ENCODE measurements at places on chromosomes 13 and 19.

DNA sequence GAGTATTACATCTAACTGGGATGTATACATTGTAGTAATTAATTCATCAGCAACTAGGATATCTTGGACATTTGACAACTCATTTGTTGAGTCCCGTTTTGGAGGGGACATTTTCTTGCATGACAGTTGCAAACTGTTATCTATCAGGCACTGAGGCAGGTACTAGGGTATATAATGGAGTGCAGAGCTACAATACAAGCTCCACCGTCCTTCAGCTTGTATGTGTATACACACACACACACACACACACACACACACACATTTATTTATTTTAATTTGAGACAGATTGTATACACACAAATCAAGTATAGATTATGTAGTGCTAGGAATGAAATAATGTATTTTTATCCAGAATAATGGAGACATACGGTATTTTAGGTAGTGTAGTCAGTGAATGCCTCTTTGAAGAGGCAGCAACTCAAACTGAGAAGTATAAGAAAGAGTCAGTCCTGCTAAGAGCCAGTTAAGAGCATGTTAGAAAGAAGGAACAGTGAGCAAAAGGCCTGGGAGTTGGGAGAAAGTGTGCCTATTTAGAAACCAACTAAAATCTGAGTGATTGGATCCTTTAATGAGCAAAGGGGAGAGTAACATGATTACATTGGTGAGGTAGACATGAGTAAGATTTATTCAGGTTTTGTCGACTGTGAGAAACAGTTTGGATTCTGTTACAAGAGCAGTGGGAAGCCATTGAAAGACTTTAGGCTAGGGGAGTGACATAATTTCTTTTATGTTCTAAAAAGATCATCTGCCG lies 74.5 kb downstream of the NBEA start:
- no peak for DNase-seq

DNA sequence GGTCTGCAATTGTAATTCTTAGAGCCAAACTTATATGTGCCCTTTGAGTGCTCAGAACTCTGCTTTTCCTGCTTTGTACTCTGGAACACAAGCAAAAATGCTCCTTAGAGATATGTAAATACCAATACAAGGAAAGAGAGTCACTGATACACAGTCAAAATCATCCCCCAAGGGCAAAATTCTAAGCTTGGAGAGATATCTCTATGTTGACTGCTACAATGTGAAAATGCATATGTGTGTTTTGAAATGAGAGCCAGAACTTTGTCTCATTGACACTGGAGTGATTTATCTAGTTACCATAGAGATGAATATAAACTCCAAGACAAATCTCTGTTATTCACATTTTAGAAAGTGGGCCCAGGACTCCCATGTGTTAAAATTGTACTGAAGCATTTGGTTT lies 494.8 kb upstream of the SLITRK1 start:
- DNase-seq, result no peak

DNA sequence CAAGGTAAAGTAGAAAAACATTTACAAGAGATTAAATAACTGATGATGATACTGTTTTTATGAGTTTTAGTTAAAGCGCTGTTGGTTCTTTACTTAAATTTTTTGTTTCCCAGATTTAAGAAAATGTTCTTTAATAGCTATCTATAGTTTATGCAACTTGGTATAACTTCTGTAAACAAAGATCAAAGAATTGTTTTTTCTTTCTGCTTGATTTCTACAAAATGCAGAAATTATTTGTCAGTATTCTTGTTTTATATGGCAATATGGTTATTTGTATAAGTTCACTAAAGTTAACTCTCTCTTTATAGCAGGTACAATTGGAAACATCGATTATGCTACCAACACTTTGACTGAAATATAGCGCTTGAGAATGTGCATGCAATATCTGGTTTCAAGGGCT lies 2465.1 kb upstream of the PCDH20 start:
- no peak for DNase-seq

GRCh38 chr19:18292810-18293641 lies 11.6 kb upstream of the JUND start:
- no peak for DNase-seq

DNA sequence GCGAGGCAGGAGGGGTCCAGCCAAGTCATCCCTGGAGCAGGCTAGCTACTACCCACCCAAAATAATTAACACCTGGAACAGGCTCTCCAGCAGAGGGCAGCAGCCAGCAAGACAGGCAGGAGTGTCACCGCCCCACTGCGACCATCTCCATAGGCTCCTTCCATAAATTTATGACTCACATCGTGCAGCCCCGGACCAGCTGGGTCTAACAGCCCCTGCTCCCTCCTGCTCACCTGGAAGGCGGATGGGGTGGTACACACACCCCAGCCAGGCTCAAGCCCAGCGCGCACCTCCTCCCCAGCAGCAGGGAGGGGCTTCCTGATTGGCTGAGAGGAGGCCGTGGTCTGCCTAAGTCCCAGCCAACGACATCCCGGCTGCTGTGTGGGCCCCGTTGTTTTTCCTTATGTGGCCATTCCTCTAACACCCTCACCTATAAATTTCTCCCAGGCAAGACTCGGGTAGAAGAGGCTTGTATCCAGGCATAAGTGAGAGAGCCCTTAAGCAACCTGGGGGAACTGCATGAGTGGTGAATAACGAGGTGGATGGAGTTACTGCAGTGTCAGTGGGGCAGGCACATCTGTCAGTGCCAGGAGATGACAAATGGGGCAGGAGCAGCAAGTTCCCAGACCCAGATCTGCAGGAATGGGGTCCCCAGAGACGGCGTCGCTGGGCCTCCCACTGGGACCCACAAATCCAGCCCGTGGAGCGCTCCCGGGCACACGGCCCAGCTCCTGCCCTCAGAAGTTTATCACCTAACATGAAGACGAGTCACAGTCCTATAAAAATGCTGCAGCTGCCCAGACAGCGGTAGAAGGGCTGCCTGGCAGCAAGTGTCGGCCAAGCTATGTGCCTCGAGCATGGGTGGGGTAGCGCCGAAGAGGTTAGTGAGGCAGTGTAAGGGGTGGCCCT lies 43.1 kb downstream of the CEBPG start:
- peak; percentile 35 for DNase-seq

DNA sequence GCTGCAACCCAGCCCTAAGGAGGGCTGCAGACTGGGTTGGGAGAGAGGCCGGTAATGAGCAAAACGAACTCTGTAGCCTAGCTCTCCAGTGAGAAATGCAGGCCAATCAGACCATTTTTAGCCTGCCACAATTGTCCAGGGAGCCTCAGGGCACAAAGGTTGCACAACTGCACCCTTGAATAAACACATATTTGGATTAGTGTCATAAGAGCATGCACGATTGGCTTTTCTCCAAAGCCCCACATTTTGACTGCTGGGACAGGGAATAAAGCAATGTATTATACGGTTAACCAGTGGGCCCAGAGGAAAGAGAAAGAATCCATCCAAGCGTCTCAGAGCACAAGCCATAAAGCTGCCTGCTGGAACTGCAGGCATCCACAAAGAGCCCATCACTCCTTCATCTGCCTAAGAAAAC lies 729.4 kb upstream of the SGCG start:
- no peak for DNase-seq

DNA sequence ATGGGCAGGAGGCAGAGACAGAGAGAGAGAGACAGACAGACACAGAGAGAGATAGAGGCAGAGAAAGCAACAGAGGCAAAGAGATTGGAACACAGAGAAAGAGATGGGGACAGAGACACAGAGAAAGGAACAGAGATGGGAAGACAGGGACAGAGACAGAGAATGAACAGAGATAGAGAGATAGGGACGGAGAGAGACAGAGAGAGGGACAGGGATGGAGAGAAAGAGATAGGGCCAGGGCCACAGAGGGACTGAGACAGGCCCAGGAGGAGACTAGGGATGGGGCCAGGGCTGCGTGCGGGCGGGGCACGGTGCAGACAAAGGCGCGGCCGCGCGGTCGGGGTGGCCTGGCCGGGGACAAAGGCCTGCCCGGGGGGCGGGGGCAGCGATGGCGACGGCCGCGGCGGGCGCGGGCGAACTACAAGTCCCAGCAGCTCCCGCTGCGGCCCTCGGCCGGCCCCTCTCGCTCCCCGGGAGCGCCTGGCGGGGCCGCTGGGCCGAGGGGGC lies at the start of gene ZNF358:
Gene ZNF358, plus strand, starts transcription at position 459 of the 507 bp plus-strand sequence. CDS start 3,140 bp downstream, outside the sequence.
- no peak for DNase-seq

GRCh38 chr19:13830741-13831536 lies 35.7 kb downstream of the ZSWIM4 start:
- DNase-seq, result no peak

DNA sequence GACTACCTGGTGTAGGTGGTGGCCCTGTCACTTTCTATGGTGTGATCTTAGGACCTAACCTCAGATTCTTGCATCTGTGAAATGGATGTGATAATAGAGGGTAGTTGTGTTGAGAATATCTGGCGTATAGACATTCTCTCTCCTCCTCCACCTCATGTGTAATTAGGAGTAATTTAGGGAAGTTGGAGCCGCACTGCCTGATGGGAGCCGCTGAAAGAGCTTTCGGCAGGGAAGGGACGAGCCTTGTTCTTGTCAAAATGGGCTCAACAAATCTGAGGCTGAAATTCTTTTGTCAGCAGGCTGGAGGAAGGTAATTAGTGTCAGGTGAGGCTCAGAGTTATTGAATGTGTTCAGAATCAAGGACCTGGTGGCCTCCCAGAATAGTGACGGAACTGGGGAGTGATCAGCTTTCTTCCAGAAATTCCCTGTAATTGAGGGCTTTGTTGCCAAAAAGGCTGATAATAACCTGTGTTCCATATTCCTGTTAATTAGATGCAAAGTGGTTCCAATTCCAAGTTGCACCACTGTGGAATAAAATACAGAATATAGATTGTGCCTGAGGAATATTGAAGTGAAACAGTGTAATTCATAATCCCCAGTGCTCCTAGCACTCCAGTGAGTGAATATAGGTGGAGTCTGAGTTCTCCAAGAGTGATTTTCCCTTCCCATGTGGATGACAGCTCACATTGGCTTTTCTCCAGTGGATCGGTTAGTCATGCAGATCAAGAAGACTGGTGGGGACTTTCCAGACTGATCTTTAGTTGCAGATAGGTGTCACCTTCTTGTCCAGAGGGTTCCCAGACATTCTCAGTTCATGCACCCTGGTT lies 47.5 kb downstream of the SPATA13 start:
- no peak for DNase-seq

- DNase-seq, result no peak
Observed at GRCh38 chr13:27130223-27130978, 41.2 kb downstream of the USP12 start.

- DNase-seq, result no peak
Observed at GRCh38 chr13:30113983-30114570, 193.3 kb downstream of the KATNAL1 start.

GRCh38 chr19:10266706-10267105 lies 4.2 kb upstream of the ICAM1 start:
- no peak for DNase-seq

- DNase-seq, result no peak
Observed at GRCh38 chr19:18514800-18515682, 6.8 kb downstream of the ELL start.

GRCh38 chr13:107961849-107962608 lies 253.3 kb downstream of the LIG4 start:
- DNase-seq, result no peak

DNA sequence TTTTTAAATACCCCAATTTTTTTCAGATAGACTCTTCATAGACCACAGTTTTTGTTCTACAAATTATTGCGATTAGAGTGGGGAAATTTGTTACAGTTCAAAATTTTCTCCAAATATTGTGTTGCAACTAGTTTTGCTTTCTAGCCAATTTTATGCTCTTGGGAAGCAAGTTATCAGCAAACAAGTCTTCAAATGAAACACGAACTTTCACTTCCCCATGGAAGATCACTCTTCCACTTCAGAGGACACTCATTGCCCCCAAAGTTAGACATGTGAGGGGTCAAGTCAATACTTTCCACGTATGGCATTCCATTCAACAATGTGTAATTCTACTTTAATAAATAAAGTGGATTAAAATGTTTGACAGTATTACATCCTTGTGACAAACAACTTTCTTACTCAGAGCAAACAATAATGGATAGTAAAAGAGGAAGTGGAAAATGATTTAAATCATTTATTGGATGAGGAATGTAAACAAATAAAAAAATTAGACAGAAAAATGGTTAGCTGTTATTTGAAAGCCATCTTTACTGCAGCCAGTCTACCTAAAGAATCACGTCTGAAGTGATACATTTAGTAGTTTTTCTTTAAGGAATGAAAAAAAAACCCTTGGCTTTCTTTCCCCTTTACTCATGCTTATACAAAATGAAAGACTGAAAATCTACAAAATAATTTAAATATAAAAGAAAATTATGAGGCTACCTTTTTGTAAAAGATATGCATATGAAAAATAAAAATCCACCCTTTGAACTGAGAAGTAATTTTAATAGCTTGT lies 41.2 kb upstream of the TNFSF11 start:
- no peak for DNase-seq

DNA sequence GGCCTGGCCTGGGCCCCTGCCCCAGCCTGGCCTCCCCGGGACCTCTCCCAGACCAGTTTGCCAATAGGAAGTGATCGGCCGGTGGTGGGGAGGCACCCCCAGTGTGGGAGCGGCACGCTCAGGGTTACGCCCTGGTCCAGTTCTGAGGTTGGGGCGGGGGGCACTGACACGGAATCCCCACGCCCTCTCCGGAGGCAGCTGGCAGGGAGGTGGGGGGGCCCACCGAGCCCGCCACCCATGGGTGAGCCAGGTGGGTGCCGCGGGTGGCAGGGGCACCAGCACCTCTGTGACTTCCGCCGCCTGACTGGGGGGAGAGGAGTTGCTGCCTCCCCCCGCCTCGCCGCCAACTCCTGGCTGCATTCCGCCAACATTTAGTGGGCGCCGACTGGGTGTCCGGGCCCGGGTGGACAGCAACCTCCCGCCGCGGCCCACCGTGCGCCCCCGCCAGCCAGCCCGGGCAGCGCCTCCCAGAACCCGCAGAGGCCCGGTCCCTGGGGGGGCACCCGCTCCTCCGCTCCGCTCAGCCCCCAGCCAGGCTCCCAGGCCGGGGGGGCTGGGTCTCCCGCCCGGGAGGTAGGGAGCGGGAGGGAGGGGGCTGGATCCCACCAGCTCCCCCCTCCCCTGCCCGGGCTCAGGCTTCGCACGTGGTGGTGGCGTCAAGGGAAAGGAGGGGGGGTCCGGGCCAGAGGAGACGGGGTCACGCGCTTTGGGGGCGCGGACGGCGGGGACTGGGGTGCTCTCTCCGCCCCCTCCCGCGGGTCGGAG lies 2.0 kb downstream of the ZBTB7A start:
- DNase-seq, result no peak

- no peak for DNase-seq
Observed at GRCh38 chr13:41563341-41563983, 106.1 kb downstream of the RGCC start.

DNA sequence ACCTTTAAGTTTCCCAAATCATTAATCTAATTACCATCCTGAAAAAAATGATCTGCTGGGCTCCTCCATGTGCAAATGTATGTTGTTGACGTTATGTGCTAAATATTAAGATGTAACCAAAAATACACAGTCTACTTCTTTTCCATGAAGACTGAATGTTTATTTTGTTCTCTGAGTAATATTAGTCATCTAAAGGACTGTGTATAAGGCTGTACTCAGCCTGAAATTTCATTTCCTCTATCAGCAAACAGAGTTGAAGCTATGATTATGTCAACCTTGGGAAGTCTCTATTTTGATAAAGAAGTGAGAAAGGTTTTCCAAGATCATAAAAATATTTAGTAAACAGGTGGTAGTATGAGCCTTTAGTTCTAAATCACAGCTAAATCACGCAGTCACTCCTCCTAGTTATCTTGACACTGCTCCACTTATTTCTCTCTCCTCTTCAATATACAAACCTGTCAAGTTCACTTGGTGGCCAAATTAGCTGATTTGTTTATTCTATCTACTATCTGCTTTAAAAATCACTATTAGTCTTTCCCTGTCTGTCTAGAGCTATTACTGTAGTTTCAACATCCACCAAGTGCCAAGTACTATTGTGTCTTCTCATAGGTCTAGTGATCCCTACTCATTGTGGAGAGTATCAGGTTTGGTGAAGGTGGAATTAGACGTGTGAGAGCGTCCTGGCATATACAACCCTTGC lies 211.7 kb upstream of the STARD13 start:
- DNase-seq, result no peak
